ENCODE measurements at places on chromosomes 11 and 22.

- peak; percentile 38 for DNase-seq
Observed at GRCh38 chr11:65427691-65428577, 5.3 kb downstream of the NEAT1 start.

GRCh38 chr11:28518825-28519224 lies 410.6 kb downstream of the METTL15 start:
- DNase-seq: no peak

GRCh38 chr22:46269564-46269963 lies 1.8 kb downstream of the TTC38 start:
- DNase-seq: no peak

GRCh38 chr11:1113405-1114201 lies 38.9 kb downstream of the MUC2 start:
- DNase-seq: no peak

DNA sequence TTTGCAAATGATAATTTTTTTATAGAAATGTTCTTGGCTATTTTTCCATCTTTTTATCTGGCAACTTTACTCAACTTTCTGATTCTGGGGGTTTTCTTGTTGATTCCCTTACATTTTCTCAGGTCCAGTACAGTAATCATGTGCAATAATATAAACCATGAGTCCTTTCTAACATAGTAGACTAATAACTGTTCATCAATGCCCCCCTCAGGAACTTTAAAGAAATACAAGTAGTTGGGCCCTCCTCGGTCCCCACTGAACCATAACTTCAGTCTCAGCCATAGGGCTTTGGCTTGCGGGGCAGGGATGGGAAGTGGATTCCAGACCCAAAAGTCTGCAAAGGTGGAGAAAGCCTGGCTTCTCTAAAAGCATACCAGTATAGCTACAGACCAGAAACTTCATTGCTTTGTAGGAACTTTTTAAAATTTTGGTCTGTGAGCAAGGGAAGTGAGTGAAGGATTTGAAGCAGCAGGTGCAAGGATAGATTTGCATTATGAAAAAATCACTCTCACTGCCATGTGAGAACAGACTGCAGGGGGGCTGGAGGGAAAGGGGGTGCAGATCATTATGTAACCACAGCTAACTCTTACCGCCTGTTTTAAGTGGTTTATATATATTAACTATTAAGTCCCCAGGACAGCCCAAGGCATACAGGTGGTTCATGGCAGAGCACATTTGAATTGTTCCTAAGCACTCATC lies 10.4 kb upstream of the TUB start:
- no peak for DNase-seq

- no peak for DNase-seq
Observed at GRCh38 chr22:36220451-36220921, 18.8 kb downstream of the APOL2 start.

DNA sequence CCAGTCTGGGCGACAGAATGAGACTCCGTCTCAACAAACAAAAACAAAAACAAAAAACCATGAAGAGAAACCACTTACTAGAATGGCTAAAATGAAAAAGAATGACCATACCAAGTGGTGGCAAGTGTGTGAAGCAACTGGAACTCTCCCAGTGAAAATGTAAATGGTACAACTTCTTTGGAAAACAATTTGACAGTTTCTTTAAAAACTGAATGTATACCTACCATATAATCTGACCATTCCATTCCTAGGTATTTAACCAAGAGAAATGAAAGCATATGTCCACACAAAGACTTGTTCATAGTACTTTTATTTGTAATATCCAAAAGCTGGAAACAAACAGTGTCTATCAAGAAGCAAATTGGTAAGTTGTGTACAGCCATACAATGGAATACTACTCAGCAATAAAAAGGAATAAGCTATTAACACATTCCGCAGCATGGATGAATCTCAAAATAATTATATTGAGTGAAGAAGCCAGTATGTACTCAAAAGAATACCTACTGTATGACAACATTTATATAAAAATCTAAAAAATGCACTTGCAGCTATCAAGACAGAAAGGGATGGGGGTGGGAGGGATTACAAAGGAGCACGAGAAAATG lies 27.7 kb downstream of the DGCR2 start:
- no peak for DNase-seq

DNA sequence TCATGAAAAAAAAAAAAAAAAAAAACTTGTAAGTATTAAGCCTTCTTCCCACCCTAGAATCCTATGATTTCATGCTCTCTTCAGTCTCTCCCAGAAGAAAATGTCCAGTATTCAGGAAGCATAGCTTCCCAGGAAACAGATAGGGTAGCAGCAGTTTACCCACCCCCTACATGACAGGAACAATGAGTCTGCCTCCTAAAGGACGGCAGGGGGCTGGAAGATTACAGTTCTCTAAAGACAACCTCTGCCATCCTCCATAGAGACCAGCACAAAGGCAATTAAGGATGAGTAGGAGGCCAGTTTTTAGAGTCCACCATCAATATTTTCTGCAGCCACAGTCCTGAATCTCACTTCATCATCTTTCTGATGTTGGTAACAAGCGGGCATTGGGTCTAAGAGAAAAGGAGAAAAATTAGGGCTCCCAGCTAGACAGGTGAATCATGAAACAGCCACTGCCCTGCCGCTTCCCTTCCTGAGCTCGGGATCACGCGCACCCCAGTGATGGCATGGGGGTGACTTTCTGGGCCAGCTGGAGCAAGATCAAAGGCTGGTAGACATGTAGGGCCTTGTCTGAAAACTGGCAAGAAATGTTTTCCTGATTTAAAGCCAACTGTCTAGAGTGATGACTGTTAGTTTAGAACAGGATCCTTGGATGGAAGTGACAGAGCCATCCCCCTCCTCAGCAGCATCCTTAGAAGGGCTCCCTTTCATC lies 322.8 kb downstream of the LARGE1 start:
- DNase-seq: no peak

GRCh38 chr11:33829430-33830141 lies 55.3 kb upstream of the FBXO3 start:
- DNase-seq: peak; percentile 63

DNA sequence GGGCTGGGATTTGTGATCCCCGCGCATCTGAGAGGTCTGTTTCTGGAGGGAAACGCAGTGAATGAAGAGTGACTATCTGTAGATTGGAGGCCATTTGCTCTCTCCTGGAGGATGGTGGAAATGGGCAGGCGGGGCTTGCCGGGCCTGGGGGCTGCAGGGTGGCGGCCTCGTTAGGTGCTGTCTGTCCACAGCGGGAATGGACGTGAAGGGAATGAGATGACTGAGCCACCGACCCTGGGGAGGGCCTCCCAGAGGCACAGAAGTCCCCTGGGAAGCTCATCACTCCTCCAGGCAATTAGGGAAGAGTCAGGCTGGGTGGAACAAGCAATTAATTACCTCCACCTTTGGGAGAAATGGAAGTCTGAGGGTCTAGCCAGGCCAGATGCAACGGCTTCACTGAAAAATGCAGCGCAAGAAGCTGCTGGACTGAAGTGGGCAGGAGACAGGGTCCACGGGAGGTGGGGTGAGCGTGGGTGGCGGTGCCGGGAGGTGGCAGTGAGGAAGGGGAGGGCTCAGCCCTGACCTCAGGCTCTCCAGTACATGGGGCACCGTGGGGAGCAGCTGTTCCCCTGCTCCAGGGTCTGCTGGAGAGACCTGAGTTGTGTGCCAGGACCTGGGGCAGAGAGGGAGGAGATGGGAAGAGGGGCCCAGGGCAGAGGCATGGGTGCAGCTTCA lies 524.5 kb downstream of the BRD1 start:
- no peak for DNase-seq

GRCh38 chr11:13249992-13250391 lies 27.6 kb upstream of the BMAL1 start:
- DNase-seq: no peak
